Activated T-helper 1 cell treated with Interleukin-2 at 50 U/mL for 16 hours (primary cell): ENCODE measurements at places on chromosomes 7 and 10.
A peak's percentile ranks its signal among the peaks of the same experiment; 100 is the strongest.

- no peak for DNase-seq
Measured at GRCh38 chr10:86779220-86780017, 23.0 kb downstream of the BMPR1A start.

GRCh38 chr10:80413271-80413996 is 5.1 kb downstream of the PRXL2A start:
- DNase-seq: no peak

- DNase-seq: no peak
Measured at GRCh38 chr10:75648351-75648750, 216.9 kb downstream of the LRMDA start.

GRCh38 chr10:42998481-42999384 is 78.1 kb upstream of the RET start:
- no peak for DNase-seq

DNA sequence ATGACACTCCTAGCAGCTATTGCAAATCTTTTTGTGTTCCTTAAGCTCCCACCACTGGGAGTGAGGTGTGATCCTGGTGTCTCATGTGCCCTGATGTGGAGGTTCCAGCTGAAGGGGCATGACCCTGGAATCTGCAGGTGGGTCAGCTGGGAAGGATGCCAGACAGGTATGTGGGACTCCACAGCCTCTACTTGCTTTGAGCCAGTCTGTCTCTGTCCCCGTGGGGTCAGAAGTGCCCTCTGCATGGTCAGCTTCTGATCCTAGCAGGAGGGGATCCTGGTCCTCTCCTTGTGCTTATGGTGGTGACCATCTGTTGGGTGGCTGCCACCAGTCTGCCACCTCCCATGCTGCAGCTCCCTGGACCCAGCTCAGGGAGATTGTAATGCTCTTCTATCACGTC is 51.1 kb upstream of the COMTD1 start:
- no peak for DNase-seq

- DNase-seq: no peak
Measured at GRCh38 chr10:92839191-92840085, 8.9 kb upstream of the EXOC6 start.

DNA sequence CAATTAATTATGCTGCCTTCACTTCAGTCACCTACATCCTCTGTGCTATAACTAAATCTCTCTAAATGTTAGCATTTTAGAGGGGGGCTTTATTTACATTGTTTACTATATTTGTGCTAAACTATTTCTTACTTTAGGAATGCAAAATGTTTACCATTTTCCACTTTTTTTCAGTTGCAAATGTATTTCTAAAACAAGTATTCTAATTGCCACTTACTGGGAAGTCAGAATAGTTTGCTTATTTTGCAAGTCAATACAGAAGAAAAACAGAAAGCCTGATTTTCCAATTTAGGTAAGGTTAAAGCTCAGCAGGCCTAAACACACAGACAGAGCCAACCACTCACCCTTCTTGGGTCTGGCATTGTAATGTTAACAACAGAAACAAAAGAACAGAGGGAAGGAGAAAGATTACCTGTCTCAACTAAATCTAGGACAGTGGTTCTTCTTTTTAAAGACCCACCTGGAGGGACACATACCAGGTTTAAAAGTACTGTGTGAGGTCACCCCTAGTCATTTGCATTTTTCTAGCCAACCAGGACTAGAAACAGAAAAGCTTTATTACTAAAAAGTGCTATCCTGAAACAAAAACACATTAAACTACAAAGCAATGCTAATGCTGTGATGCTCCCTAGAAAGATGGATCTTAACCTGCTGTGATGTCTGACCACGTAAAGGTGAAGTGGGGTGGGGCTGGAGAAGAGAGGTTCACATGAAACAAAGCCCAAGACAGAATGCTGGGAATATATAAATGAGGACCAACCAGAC is 178.2 kb downstream of the SLC25A13 start:
- no peak for DNase-seq

GRCh38 chr7:73340514-73340913 is 12.6 kb downstream of the FKBP6 start:
- DNase-seq: no peak

DNA sequence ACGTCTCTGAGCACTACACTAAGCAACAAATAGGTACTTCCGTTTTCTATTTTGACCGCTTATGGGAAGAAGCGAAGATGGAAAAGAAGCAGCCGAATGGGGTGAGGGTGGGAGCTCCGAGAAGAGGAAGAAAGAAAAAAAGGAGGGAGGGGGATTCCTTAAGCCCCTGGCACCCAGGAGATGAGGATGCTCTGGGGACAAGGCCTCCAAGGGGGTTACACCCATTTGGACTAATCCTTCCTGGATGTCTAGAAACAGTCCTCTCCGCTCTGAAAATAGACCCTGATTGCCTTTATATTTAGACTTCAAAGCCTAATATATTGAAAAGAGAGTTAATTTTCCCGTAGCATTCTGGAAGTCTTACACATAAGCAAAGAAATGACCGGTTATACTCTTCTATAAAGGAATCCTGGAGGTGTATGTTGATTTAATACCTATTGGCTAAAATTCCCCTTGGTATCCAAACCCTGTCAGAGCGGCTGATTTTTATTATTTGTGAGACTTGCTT is 676 bp upstream of the HTR7 start:
- DNase-seq: no peak

DNA sequence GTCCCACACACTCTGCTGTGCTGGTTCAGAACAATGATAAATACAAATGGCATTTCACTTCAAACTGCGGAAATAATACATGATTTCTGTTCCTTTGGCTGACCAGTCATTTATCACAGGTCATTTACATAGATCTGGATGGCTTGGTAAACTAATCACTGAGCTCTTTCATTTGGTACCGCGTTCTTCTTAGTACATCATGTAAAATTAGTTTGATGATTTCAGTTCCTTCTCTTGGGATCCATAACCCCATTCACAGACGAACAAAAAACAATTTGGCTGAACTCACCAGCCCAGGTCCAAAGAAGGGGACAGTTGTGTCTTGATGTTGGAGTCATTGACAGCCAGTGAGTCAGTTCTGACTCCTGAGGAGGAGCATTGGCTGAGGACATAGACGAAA is 689.8 kb downstream of the INHBA start:
- DNase-seq: no peak

GRCh38 chr10:74937266-74937856 is 111.0 kb downstream of the KAT6B start:
- DNase-seq: no peak

DNA sequence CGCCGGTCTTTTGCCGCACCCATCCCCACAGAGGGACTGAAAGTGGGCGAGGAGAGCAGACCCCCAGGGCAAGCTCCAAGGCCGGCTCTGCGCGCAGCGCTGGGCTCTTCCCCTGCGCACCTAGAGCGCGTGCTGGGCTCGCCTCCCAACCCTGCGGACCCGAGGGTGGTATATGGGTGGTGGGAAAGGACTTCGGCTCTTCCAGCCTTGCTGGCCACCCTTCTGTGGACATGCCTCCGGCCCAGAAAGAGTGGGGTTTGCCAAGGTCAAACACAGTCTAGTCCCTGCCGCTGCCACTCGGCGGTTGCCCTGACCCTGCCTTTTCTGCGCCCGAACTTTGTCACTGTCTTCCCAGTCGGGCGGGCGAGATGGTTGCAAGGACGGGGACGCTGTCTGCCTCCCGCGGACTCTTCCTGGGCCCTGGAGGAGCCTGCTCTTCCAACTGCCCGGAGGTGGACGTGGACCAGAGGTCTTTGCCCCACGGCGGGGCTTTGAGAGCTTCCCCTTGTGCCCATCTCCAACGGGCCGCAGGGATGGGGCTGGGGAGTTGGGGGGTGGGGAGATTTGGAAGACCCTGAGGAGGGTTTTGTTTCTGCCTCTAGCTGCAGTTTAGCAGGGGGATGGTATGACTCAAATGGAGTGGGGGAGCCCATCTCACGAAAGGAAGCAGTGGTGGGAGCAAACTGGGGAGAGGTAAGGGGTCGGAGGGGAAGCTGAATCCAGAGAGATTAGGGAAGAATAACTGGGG is 1.5 kb downstream of the ADCY1 start:
- DNase-seq: no peak

GRCh38 chr7:44176486-44176885 is 12.8 kb downstream of the GCK start:
- DNase-seq: no peak

- DNase-seq: peak; percentile 22
Measured at GRCh38 chr7:140525743-140526142, 46.4 kb upstream of the MKRN1 start.

DNA sequence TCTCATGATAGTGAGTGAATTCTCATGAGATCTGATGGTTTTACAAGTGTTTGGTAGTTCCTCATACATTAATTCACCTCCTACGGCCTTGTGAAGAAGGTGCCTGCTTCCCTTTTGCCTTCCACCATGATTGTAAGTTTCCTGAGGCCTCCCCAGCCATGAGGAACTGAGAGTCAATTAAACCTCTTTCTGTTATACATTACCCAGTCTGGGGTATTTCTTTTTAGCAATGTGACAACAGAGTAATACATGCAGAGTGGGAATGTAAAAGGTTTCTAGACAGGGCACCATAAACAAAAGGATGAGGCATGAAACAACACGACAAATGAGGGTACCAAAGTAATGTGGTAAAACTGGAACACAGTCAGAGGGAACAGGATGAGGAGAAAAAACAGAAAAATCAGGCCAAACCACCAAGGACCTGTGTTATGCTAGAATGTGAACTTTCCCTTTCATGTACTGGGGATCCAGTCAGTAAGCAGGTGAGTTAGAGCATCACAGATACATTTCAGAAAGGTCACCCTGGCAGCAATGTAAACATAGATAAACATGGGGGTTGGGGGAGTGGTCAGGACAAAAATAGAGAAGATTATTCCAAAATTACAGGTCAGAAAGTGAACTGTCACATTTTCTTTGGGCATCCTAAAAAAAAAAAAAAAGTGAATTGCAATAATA is 31.9 kb downstream of the ANKRD26 start:
- DNase-seq: no peak

- no peak for DNase-seq
Measured at GRCh38 chr10:73647211-73647874, 6.1 kb upstream of the MYOZ1 start.

GRCh38 chr10:100128951-100129350 is 47.3 kb upstream of the CPN1 start:
- DNase-seq: no peak

- DNase-seq: no peak
Measured at GRCh38 chr10:103793429-103793828, 61.9 kb downstream of the SH3PXD2A start.

DNA sequence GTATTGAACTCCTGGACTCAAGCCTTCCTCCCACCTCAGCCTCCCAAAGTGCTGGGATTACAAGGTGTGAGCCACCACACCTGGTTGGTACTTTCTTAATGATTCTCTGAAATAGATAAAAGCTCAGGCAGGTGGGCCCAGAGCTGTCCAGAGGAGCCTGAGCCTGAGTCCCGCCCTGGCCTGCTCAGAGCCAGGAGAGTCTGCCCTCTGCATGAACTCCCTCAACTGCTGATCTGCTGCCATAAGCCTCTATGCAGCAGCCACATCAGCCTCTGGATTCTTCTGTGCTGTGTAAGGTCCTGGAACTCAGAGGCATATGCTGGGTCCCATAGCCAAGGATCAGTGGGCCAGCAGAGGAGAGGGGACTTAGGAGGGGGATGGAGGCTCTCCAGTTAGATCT is 23.1 kb upstream of the DDIT4 start:
- DNase-seq: no peak

DNA sequence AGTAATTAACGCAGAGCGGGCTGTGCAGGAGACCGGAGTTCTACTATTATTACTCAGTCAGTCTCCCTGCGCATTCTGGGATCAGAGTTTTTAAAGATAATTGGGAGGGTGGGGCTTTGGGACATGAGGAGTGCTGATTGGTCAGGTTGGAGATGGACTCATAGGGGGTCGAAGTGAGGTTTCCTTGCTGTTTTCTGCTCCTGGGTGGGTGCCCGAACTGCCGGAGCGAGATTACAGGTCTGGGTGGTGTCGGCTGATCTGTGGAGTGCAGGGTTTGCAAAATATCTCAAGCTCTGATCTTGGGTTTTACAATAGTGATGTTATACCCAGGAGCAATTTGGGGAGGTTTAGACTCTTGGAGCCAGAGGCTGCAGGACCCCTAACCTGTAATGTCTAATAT is 3.9 kb upstream of the LRRC27 start:
- no peak for DNase-seq

DNA sequence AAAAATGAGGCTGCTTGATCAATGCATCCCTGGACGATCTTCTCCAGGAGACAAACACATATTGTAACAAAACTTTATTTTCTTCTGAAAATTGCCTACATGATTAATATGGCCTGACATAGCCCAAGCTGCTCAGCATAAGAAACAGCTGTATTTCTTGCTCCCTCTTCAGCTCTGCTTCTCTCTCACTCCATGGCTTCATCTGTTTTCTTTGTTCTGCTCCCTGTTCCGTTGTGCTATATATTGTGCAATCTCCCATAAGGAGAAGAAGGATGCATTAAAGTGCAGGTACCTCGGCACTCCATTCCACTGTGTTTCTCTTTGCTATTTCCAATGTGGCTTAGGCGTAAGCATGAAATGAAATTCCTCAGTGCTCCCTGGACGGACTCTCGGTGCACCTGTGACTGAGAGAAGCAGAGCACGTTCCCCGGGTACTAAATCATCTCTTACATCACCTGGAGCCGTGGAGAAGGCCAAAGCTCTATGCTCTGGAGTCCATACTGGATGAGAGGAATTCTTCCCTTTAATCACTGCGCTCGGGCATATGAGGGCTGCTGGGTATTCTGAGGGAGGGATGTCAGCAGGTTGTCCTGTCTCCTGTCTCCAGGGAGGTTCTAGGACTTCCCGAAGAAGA is 254.3 kb downstream of the GALNT17 start:
- no peak for DNase-seq

DNA sequence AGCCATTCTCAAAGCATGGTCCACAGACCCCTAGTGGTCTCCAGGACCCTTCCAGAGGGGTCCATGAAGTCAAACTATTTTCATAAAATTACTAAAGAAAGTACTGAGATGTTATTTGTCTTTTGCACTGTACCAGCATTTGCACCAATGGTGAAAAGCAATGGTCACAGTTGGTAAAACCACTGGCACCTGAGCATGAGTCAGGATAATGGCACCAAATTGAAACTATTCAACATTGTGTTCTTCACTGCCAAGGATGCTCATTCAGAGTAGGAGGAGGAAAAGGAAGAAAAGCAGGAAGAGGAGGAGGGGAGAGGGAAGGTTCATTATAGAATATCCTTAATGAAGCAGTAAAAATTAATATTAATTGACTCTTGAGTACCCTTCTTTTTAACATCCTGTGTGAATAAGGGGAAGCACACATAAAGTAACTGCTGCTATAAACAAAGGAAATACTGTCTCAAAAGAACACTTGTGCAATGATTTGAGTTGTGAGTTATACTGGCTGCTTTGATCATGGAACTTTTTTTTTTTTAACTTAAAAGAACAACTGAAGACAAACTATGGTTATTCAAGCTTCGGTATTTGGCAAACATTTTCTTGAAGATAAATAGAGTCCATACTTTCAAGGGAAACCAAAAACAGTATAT is 60.2 kb downstream of the MPP7 start:
- no peak for DNase-seq

GRCh38 chr10:84004221-84004620 is 135.1 kb upstream of the GHITM start:
- no peak for DNase-seq
